ENCODE measurements at places on chromosomes 11 and 22. TPM values are rescaled to one million over a fixed set of nuclear protein-coding genes. Genes with fewer than 3 reads are reported as not detected.

DNA sequence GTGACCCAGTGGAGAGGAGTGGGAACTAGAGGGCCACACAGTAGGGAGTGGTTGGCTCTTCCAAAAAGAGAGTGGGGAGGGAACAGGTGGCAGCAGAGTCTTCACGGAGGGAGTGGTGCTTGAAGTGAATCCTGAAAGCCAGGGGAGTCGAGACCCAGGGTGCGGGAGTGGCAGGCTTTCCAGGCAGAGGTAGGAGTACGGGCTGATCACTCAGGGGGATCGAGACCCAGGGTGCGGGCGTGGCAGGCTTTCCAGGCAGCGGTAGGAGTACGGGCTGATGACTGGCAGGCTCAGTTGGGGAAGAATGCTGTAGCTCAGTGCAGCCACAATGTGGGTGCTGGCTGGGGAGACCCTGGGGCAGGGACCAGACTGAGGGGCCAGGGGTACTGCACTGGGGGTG lies 148.2 kb downstream of the TBC1D22A start:
- DNase-seq, result no peak

DNA sequence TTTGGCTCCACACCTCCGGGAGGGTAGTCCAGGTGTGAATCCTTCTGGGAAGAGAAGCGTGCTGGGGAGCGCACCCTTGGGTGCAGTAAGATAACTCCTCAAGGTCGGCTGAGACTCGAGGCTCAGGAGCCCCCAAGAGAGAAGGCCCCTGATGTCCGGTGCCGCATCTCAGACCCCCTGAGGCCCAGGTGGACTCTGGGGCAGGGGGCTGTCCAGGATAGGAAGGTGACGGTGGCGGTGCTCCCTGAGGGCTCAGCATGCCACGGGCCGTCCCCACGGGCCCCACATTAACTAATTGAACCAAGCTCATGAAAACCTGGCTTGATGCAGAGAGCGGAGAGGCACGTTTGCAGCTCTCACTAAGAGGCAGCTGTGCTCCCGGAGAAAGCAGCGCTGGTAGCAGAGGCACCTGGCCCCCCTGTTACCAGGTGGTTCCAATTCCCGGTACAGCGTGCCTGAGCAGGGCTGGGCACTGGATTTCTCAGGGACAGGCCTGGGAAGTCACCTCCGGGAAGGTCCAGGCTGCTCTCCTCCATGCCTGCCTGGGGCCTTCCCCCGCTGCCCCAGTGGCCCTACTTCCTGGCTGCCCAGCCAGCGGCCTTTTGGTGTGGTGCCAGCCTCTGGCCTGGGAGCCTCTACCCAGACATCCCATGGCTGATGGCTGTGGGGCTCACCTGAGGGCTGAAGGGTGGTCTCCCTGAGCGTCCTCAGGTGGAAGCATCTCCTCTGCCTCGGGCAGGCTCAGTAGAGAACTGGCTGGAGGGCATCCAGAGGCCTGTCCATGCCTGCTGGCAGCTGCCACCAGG lies 1.1 kb downstream of the KCNQ1 start:
- no peak for DNase-seq

- DNase-seq, result peak; percentile 13
Observed at GRCh38 chr11:69841859-69842698, 22.9 kb upstream of the FGF3 start.

DNA sequence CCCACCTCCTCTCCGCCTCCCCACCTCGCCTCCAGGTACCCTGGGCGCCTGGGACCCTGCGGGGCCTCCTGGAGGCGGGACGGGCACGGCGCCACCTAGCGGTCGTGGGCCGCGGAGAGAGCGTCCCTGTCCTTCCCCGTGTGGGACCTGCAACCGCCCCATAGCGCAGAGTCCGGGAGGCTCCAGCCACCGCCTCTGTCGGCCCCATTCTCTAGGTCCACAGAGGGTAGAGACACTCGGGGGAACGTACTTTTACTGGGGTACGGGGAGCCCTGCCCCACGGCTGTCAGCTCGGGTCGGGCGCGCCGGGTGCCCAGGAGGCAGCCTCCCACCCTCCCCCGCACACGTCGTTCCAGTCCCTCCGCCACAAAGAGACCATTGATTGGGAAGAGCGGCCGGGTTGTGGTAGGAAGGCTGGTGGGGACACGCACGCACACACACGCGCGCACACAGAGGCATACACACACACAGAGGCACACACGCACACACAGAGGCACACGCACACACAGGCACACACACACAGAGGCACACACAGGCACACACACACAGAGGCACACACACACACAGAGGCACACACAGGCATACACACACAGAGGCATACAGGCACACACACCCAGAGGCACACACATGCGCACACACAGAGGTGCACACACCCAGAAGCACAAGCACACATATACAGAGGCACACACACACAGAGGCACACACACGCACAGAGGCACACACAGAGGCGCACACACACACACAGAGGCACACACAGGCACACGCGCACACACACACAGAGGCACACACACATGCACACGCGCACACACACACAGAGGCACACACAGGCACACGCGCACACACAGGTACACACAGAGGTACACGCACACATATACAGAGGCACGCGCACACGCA lies 12.6 kb upstream of the NECTIN1 start:
- DNase-seq, result no peak

- no peak for DNase-seq
Observed at GRCh38 chr11:28965819-28966218, 857.6 kb downstream of the METTL15 start.

GRCh38 chr11:7974668-7975067 lies 9.4 kb upstream of the NLRP10 start:
- DNase-seq, result no peak

DNA sequence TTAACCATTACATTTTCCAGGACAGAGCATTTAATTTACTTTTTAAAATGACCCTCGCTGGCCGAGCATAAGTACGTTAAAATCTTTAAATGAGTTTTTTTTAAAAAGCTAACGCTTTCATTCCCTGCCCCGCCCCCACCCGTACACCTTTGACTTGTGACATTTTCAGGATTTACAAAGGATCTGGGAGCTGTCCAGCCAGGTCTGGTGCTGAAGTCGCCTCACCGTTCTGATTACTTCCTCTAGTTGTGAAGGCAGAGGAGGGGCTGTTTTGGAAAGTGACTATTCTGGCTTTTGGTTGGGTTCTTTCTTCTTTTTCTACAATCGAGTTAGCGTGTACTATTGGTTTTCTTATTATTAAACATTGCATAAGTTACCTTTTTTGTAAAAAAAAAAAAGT lies 2.9 kb downstream of the C11orf87 start:
- no peak for DNase-seq

- no peak for DNase-seq
Observed at GRCh38 chr11:112769170-112769569, 192.1 kb upstream of the NCAM1 start.

GRCh38 chr11:78722786-78723185 lies 148.1 kb upstream of the NARS2 start:
- peak; percentile 13 for DNase-seq

The C22orf15 gene
- 3.1 TPM for polyA plus RNA-seq

The PRODH gene
- polyA plus RNA-seq, result not detected

The OR8B12 gene
- not detected for polyA plus RNA-seq

The PKDREJ gene
- not detected for polyA plus RNA-seq

The NLRP6 gene
- polyA plus RNA-seq, result not detected

The ALKBH8 gene
- 3.0 TPM for polyA plus RNA-seq
